ENCODE measurements at places on chromosomes 13 and 19. TPM values are rescaled to one million over a fixed set of nuclear protein-coding genes. Genes with fewer than 3 reads are reported as not detected.

DNA sequence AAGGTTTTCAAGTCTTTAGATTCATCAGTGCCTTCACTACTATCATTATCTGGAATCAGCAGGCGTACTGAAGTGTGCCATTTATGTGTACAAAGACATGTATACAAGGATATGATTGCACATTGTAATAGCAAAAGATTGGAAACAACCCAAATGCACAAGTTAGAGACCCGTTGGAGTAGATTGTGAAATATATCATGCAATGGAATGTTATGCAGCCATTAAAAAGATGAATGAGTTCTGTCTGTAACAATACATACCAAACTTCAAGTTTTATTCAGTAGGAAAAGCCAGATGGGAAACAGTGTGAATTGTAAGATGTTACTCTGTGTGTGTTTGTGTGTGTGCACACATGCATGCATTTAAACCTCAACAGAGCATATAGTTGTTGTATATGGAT is 97.9 kb downstream of the DGKH start:
- peaks cover 21% of the 10 kb centered on the region for H3K4me1 ChIP-seq
- peaks cover 2% of the 10 kb centered on the region for H3K36me3 ChIP-seq
- no peaks in the 10 kb centered on the region for H3K27me3 ChIP-seq
- no peak overlapping the region for H3K4me3 ChIP-seq

GRCh38 chr13:24827799-24828198 is 63.8 kb downstream of the RNF17 start:
- H3K36me3 ChIP-seq = no peaks in the 10 kb centered on the region
- no peak for DNase-seq
- H3K27ac ChIP-seq = no peak overlapping the region
- H3K4me3 ChIP-seq = no peak overlapping the region
- peaks cover 34% of the 10 kb centered on the region for H3K27me3 ChIP-seq

DNA sequence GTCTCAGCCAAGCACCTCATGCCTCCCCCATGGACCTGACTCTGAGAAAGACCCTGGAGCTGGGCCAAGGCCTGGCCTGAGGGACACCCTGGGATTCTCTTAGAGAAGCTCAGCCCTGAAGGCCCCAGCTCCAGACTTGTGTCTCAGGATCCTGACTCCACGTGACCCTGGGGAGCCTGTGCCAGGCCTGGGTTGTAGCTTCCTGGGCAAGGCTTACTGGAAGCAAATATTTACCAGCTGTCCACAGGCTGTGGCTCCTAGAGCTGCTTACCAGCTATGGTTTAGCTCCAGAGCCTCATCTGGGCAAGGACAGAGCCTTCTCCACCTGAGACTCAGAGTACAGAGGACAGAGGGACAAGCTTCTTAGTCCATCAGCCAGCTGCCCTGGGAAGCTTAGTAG is 61.0 kb upstream of the CEACAM8 start:
- no peaks in the 10 kb centered on the region for H3K4me1 ChIP-seq
- H3K27me3 ChIP-seq = peaks cover 6% of the 10 kb centered on the region
- H3K27ac ChIP-seq = no peak overlapping the region
- no peaks in the 10 kb centered on the region for H3K36me3 ChIP-seq
- H3K4me3 ChIP-seq = no peak overlapping the region
- DNase-seq = no peak

GRCh38 chr13:80029170-80029569 is 311.8 kb downstream of the SPRY2 start:
- no peak overlapping the region for H3K4me3 ChIP-seq
- H3K27ac ChIP-seq = no peak overlapping the region
- no peaks in the 10 kb centered on the region for H3K4me1 ChIP-seq
- no peaks in the 10 kb centered on the region for H3K36me3 ChIP-seq

DNA sequence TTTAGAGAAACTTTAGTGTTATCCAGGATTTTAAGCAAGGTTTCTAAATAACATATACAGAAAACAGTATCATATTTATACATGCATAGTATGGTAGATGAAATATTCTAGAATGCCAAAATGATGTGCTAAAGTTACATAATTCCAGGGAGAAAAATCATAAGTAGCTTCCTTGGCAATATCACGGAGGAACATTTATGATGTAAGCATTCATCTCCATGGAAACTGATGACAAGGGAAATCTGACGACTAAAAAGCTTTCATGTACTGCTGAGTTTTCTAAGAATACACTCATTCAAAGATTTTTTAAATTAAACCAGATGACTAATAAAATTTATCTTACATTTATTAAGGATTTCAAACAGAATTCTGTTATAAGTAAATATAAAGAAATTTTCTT is 4.7 kb downstream of the TEX30 start:
- H3K36me3 ChIP-seq = peaks cover 2% of the 10 kb centered on the region
- no peak overlapping the region for H3K27ac ChIP-seq

DNA sequence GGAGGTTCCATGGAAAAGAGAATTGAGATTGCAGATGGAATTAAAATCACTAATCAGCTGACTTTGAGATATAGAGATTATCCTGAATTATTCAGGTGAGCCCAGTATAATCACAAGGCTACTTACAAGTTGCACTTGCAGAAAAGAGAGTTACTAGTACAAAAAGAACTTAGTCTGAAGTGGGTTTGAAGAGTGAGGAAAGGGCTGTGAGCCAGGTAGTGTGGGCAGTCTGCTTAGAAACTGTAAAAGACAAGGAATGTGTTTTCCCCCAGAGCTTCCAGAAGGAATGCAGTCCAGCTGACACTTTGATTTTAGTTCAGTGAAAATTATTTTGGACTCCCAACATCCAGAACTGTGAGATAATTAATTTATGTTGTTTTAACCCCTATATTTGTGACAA is 285.4 kb upstream of the GPC6 start:
- DNase-seq = no peak
- H3K27me3 ChIP-seq = no peaks in the 10 kb centered on the region
- no peak overlapping the region for H3K4me3 ChIP-seq
- no peaks in the 10 kb centered on the region for H3K4me1 ChIP-seq

CATSPERD gene
- total RNA-seq = not detected

ZFP30 gene
- total RNA-seq = 13.3 TPM

CPT1C gene
- total RNA-seq = 2.3 TPM

ZNF791 gene
- 19.8 TPM for total RNA-seq

GRCh38 chr13:22220151-22221135 is 549.6 kb downstream of the FGF9 start:
- H3K27ac ChIP-seq = no peak overlapping the region
- H3K36me3 ChIP-seq = no peaks in the 10 kb centered on the region
- no peak for DNase-seq
- H3K4me1 ChIP-seq = peaks cover 14% of the 10 kb centered on the region

DNA sequence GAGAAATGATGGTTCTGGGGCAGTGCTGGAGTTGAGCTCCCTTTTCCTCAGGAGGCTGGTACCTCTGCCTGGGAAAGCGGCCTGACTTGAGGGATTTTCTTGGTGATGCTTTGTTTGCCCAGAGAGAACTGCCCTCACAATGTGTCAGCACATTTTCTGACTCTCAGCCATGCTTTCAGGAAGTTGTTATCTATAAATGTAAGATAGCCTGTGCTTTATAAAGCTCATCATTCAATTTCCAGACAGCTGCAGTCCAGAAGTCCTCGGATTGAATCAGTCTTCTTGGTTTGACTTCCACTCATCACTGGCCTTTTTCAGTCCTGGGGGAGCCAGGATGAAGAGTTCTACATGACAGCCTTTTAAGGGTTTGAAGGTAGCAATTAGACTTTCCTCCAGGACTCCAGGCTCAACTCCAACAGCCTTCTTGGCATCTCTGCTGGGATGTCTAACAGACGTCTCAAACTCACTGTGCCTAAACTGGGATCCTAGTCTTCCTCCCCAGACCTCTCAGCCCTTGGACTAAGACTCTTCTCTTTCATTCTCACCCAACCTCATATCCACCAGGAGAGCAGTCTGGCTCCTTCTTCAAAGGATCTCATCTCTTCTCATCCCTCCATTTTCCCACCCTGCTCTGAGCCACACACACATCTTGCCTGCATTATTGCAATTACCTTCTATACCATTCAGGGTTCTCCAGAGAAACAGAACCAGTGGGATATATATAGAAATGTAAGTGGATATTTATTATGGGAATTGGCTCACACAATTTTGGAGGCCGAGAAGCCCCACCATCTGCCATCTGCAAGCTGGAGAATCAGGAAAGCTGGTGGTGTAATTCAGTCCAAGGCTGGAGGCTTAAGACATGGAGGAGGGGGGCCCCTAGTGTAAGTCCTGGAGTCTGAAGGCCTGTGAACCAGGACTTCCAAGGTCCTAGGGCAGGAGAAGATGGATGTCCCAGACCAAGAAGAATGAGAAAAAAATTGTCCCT is 13.1 kb downstream of the ERICH6B start:
- H3K36me3 ChIP-seq = no peaks in the 10 kb centered on the region
- no peak for DNase-seq
- no peak overlapping the region for H3K4me3 ChIP-seq
- no peaks in the 10 kb centered on the region for H3K4me1 ChIP-seq
- H3K27me3 ChIP-seq = peaks cover 31% of the 10 kb centered on the region

SOHLH2 gene
- total RNA-seq = not detected

OVOL3 gene
- 0.39 TPM for total RNA-seq

- DNase-seq = no peak
- no peaks in the 10 kb centered on the region for H3K36me3 ChIP-seq
- peaks cover 32% of the 10 kb centered on the region for H3K27me3 ChIP-seq
- no peaks in the 10 kb centered on the region for H3K4me1 ChIP-seq
- no peak overlapping the region for H3K27ac ChIP-seq
- H3K4me3 ChIP-seq = no peak overlapping the region
These were observed 49.3 kb downstream of the COL4A2 start for GRCh38 chr13:110356362-110356761.

DNA sequence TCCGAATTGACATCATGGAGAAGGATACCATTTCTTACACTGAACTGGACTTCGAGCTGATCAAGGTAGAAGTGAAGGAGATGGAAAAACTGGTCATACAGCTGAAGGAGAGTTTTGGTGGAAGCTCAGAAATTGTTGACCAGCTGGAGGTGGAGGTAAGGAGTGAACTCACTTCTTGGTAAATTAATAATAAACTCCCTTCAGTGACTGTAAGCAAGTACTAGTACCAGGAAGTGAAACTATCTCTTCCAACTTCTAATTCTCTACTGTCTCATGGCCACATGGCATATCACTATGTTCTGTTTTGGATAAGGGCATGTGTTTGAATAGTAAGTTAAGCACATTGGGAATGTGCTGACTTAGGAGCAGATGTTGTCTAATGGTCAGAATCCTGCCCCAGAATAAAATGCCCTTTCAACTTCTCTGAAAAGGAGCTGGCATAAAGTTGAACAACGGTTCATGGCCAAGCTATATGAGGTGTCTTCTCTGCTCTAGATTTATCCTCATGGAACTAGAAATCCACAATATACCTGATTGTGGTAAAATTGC is 13.4 kb downstream of the OLFM4 start:
- no peak overlapping the region for H3K27ac ChIP-seq
- H3K36me3 ChIP-seq = no peaks in the 10 kb centered on the region
- no peak overlapping the region for H3K4me3 ChIP-seq
- no peaks in the 10 kb centered on the region for H3K4me1 ChIP-seq
- no peak for DNase-seq

DNA sequence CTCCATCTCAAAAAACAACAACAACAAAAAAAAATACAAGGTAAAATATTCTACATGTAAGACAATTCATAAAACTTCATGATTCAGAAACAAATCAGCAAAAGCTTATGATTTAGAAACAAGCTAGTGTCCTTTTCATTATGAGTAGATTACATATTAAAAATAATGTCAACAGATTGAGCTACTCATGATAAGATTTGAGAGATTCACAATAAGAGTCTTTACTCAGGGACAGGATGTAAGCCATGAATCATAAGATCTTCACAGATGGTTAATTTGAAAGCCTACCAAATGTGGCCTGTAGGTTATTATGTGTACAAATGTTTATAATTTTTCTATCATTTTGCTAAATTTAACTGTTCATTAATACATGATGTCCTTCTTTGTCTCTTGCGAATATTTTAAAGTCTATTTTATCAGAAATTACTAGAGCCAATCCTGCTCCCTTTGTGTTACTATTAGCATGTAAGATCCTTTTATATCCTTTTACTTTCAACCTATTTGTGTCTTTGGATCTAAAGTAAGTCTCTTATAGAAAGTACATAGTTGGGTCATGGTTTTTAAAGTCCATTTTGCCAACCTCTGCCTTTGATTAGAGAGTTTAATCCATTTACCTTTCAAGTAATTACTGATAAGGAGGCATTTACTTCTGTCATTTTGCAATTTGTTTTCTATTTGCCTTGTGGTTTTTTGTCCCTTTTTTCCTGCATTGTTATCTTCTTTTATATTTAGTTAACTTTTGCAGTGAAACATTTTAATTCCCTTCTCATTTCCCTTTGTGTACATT is 68.3 kb upstream of the RXFP2 start:
- H3K36me3 ChIP-seq = no peaks in the 10 kb centered on the region
- DNase-seq = no peak
- no peaks in the 10 kb centered on the region for H3K27me3 ChIP-seq
- H3K4me1 ChIP-seq = no peaks in the 10 kb centered on the region
- H3K27ac ChIP-seq = no peak overlapping the region
- no peak overlapping the region for H3K4me3 ChIP-seq

PGLYRP1 gene
- total RNA-seq = not detected

C19orf44 gene
- 3.4 TPM for total RNA-seq

SEMA6B gene
- total RNA-seq = 0.19 TPM

LHB gene
- not detected for total RNA-seq

DNA sequence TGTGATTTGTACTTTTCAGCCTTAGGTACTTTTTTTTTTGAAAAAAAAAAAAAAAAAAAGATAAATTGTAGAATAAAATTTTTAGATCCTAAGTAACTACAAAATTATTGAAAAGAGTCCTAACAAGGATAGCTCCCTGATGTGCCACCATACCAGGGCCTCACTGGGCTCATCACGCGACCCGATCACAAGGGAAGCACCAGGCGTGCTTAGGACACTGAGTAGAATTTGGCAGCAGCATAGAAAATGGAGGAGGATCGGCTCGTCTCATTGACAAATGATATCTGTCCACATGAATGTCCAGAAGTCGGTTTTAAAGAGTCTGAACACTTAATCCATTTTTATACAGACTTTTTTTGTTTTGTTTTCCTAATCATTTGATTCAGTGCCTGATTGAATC is 179.0 kb downstream of the STK24 start:
- H3K27ac ChIP-seq = no peak overlapping the region
- H3K4me1 ChIP-seq = no peaks in the 10 kb centered on the region
- H3K36me3 ChIP-seq = no peaks in the 10 kb centered on the region
- H3K27me3 ChIP-seq = no peaks in the 10 kb centered on the region
- no peak for DNase-seq

KLK15 gene
- total RNA-seq = not detected

- H3K27ac ChIP-seq = no peak overlapping the region
- no peak for DNase-seq
- peaks cover 25% of the 10 kb centered on the region for H3K36me3 ChIP-seq
- no peak overlapping the region for H3K4me3 ChIP-seq
- no peaks in the 10 kb centered on the region for H3K27me3 ChIP-seq
These were observed 129.2 kb downstream of the PAN3 start for GRCh38 chr13:28267497-28267896.

GRCh38 chr13:46198696-46199193 is 13.0 kb upstream of the LRRC63 start:
- H3K27ac ChIP-seq = no peak overlapping the region
- no peak for DNase-seq
- no peaks in the 10 kb centered on the region for H3K36me3 ChIP-seq
- H3K27me3 ChIP-seq = no peaks in the 10 kb centered on the region
- peaks cover 36% of the 10 kb centered on the region for H3K4me1 ChIP-seq

Data from activated T-cell treated with anti-CD3 and anti-CD28 coated beads, Interleukin-2, amount 50 U/mL, for 72 hours (primary cell).